Stimulated activated CD4-positive, alpha-beta T cell treated with anti-CD3 and anti-CD28 coated beads, Interleukin-1b, Interleukin-23, amount 100 ng/mL, for 1 hour (primary cell): ENCODE measurements at places on chromosomes 12 and 14.

GRCh38 chr12:94206886-94207285, 58.5 kb downstream of the PLXNC1 start:
- no peak for DNase-seq

- DNase-seq, result no peak
Measured at GRCh38 chr14:52824462-52824861, 33.1 kb upstream of the GNPNAT1 start.

- DNase-seq, result no peak
Measured at GRCh38 chr12:114327765-114328164, 78.2 kb downstream of the TBX5 start.

DNA sequence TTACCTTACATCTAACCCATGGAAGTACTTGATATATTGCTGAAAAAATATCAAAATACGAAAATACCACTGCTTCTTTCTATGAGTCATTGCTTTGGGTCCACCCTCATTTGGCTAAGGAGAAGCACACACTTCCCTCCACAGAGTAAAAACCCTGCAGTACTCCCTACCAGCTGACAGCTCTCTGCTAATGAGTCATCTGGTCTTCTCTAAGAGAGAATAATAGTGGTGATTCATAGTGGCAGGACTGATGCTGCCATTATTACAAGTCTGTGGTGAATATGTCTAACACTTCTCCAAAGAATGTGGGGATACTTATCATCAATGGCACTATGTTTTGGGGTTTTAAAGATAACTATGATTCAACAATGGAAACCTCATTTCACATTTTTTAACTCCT, 90.7 kb downstream of the PPFIA2 start:
- DNase-seq, result no peak

GRCh38 chr12:82627799-82628198, 58.9 kb upstream of the TMTC2 start:
- no peak for DNase-seq

DNA sequence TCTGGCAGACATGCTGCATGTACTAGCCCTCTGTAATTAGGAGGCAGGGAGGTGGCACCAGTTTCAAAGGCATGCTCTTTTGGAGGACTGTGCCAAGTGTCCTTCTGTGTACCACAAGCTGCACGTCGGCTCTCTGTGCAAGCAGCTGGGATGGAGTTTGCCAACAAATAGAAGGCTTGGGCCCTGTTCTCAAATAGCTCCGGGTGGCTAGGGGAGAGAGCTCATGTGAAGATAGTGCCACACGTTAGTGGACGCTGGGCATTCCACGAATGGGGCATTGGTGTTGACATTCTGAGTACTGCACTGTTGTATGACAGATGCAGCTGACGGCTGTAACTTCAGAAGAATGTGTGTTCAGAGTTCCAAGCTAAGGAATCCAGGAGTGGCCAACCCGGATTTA, 4.4 kb downstream of the AACS start:
- DNase-seq, result no peak

- DNase-seq, result no peak
Measured at GRCh38 chr12:115823635-115824034, 453.9 kb downstream of the MED13L start.

DNA sequence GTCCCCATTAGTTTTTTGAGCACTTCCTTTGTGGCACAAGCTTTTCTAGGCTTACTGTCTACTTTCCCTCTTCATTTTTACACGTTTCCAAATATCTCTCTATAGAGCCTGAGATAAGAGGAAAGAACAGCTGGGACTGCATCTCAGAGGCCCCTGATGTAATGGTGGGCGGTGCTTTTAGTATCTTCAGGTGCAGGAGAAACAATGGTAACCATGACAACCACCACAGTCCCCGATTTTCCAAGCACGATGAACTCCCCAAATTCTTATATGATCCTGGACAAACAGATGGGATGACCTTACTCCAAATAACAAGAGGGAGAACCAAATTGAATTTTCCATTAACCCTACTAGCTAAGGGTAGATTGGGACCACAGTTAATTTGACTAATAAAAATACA, 103.3 kb downstream of the AEBP2 start:
- DNase-seq, result no peak
